ENCODE measurements at places on chromosomes 2 and 18. TPM values are rescaled to one million over a fixed set of nuclear protein-coding genes. Genes with fewer than 3 reads are reported as not detected.

Gene C2orf15
- total RNA-seq = not detected

Gene G6PC2
- total RNA-seq = not detected

Gene DYSF
- total RNA-seq = 212 TPM

Gene UGT1A5
- not detected for total RNA-seq

Gene PROKR1
- not detected for total RNA-seq

Gene CYP1B1
- total RNA-seq = not detected
